ENCODE measurements at places on chromosomes 11 and 22.

GRCh38 chr11:35554491-35555437 lies 29.3 kb upstream of the PAMR1 start:
- DNase-seq, result peak; percentile 40

- no peak for DNase-seq
These were observed 53.1 kb downstream of the THAP12 start for GRCh38 chr11:76327756-76328388.

- DNase-seq, result no peak
These were observed 356.3 kb upstream of the CCDC90B start for GRCh38 chr11:83642500-83642899.

- DNase-seq, result no peak
These were observed 421 bp downstream of the SLC15A3 start for GRCh38 chr11:60951606-60951903.

DNA sequence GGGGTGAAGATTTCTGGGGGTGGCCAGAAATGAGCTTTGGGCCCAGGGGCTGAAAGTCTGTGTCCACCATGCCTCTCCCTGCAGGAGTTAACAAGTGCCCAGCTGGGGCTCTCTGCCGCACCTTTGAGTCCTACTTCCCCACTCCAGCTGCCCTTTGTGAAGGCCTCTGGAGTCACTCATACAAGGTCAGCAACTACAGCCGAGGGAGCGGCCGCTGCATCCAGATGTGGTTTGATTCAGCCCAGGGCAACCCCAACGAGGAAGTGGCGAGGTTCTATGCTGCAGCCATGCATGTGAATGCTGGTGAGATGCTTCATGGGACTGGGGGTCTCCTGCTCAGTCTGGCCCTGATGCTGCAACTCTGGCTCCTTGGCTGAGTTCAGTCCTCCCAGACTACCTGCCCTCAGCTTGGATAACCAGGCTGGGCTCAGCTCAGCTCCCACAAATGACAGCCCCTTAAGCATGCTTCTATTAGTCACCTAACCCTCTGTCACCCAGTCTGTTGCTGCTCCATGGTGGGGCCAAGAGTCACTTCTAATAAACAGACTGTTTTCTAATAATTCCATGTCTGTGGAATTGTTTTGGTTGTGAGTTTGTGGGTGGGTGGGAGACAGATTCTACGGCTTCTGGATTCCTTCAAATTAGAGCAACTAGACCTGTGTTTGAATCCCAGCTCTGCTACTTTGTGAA lies 3.0 kb upstream of the INPPL1 start:
- DNase-seq, result no peak

- DNase-seq, result peak; percentile 15
These were observed 346 bp upstream of the ALG9 start for GRCh38 chr11:111871693-111872161.

GRCh38 chr11:93528252-93528651 lies 14.9 kb downstream of the SMCO4 start:
- no peak for DNase-seq

DNA sequence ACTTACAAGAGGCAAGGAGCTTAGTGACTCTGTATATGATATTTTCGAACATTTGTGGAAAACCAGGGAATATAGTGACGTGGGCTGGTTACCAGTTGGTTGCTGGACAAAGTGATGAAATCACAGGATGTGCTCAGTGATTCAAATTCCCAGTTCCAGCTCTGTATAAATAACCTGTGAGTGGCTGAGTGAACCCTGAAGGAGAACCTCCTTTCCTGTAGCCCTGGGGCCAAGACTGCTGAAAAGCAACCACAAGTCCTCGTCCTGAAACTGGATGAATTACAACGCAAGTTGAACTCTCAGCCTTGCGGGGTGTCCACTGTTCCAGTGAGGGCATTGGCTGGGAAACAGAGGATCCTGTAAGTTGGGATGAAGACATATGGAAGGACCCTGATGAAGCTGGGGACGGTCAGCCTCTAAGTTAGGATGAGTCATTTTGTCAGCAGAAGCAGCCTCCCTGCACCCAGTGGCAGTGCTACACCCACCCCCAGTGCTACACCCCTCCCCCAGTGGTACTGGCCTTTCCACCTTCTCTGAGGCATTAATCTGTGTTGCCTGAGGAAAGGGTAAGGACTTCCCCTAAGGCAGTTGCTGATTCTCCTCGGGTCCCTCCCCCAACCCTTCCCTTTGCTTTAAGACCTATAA lies 22.0 kb upstream of the CD81 start:
- DNase-seq, result no peak

DNA sequence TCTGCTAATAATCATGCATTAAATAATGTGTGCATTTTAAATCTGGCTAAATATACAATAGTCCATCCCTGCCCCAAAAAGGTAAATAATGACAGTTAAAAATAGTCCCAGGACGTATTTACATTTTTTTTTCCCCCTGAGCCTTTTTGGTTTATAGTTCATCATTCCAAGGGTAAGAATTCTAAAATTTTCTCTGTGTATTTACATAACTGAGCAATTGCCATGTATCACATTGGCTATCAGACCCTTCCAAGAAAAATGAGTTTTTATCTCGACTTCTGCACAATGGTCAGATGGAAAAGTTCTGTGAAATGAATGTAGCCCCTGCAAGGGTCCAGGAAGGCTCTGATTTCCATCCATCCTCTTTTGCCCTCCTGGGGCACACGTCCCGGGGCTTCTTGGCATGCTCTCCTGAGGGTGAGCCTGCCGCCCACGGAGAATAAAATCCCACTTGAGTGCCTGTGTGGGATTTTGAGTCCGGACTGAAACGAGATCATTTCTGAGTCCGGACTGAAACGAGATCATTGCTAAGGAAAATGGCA lies 94.1 kb upstream of the ANO1 start:
- DNase-seq, result no peak

GRCh38 chr11:114073828-114074381 lies 14.4 kb downstream of the ZBTB16 start:
- DNase-seq, result no peak

- DNase-seq, result peak; percentile 85
These were observed 29.7 kb upstream of the TEF start for GRCh38 chr22:41352058-41352457.

DNA sequence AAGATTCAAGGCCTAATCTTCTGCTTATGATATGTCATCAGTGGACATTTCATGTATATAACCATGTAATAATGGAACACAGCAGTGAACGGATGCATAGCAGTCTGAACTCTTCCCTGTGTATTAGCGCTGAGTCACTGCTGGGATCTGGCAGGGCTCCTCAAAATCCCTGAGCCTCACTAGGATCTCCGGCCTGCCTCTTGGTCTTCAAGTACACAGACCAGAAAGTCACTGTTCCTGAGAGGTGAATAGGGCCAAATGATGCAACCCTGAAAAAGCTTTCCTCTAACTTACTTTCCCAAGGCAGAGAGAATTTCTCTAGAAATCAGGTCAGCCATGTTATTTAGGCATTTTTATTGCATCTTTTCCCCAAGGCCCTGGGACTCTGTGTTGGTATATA lies 35.0 kb downstream of the POU2AF1 start:
- DNase-seq, result peak; percentile 77

DNA sequence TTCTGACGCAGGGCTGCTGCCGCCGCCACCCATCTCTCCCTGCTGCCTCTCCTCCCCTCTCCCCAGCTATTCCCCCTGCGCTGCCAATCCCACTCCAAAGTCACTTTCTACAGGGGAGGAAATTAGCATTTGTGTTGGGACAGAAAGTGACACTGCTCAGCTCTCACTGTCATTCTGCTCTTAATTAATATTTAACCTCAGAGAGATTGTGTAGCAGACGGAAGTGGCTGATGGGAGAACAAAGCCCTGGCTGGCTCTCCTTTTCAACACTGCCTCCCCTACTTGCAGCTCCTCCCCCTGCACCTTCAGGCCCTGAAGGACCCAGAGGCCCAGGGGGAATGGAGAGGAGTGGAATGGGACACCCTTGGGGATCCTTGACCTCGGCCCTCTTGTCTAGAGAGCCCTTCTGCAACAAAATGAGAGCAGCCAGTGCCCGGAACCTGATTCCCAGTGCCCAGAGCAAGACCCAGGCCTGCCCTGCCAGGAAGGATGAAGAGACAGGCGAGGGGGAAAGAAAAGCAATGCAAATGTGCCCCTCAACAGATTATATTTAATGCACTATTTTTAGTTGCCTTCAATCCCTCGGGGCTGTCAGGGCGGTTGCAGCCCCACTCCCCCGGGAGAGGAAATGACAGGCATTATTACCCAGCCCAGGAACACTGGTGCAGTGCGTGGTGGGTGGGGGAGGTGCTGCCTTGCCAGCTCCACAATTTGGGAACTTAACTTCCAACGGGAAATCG lies 14.6 kb upstream of the NRGN start:
- DNase-seq, result no peak

- no peak for DNase-seq
These were observed 38.3 kb downstream of the RAB30 start for GRCh38 chr11:83033371-83033770.

DNA sequence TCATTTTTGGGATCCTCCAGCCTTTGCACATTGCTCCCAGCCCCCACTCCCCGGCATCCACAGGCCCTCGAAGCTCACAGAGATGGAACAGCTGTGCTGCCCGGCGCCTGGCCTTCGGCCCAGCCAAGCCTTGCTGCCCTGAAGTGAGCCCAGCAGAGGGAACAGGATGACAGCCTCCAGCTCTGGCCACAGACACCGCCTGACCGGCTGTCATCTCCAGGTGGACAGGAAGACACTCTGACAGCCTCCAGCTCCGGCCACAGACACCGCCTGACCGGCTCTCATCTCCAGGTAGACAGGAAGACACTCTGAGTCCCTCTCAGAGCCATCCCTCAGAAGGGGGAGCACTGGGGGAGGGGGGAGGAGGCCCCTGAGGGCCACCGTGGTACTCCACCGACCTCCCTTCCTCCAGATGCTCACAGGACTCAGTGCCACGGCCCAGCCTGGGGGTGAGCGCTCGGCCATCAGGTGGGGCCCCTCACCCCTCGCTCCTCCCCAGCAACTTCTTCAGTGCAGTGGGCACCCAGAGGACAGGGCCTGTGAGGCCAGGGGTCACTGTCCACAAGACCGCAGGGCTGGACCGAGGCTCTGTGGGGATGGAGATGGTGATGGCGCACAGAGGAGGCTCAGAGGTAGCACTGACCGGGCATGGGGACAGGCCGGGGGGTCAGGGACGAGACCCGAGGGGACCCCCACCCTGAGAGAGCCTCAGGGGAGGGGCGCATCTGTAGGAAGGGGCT lies 58.6 kb downstream of the BRD1 start:
- no peak for DNase-seq

GRCh38 chr11:97963528-97964331 lies 1057.0 kb upstream of the CNTN5 start:
- DNase-seq, result no peak

GRCh38 chr11:96254087-96254486 lies 88.9 kb downstream of the MAML2 start:
- no peak for DNase-seq

DNA sequence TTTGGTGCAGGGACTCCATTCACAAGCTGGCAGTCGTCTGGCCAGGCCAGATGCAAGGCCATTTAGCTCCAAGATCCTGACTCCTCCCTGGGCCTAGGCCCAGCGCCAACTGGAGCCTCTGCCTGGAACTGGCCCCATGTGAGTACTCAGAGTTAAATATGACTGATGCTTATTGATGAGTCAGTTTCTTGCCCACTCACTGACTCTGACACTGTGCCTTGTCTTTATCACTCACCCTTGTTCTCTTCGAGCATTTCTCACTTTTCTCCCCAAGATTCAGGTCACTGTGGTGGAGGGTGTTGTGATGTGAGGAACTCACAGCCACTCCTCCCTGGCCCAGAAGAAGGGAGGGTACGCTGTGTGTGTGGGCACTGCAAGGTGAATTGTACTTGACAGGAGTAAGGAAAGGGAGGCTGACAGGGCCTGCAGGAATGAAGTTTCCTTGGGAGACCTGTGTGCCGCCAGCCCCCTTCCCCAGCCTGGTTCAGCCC lies 23.2 kb upstream of the ST3GAL4 start:
- DNase-seq, result peak; percentile 93

DNA sequence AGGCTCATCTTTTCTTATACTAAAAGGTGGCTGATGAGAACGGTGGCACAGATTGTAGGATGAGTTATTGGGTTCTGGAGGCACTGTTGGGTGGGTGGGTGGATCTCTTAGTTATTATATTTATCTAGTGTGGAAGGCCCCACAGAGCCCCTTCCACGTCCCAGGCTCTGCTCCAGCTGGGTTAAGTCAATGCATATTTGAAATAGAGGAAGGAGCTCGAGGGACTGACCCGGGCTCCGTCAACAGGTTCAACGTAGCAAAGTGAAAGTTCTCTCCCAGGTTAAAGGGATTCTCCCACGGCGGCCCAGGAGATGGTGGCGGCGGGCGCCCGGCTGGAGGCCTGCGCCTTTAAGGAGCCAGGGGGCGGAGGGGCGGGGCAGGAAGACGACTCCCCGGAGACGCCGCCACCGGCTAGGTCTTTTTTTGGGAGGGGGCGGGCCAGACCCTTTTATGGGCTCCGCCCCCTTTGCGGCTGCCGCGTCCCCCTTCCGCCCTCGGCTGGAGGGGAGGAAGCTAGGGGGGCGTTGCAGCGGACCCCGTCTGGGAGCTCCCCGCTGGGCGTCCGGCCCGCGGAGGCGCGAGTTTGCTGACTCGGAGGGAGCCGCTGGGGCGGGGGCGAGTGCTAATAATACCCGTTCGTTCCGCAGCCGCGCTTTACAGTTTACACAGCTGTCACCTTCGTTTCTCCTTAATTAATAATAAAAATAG lies 1.5 kb upstream of the INPPL1 start:
- peak; percentile 91 for DNase-seq

GRCh38 chr22:42364604-42365110 lies 67.5 kb downstream of the NFAM1 start:
- DNase-seq, result no peak

GRCh38 chr11:35787013-35787504 lies 124.5 kb downstream of the TRIM44 start:
- peak; percentile 65 for DNase-seq

DNA sequence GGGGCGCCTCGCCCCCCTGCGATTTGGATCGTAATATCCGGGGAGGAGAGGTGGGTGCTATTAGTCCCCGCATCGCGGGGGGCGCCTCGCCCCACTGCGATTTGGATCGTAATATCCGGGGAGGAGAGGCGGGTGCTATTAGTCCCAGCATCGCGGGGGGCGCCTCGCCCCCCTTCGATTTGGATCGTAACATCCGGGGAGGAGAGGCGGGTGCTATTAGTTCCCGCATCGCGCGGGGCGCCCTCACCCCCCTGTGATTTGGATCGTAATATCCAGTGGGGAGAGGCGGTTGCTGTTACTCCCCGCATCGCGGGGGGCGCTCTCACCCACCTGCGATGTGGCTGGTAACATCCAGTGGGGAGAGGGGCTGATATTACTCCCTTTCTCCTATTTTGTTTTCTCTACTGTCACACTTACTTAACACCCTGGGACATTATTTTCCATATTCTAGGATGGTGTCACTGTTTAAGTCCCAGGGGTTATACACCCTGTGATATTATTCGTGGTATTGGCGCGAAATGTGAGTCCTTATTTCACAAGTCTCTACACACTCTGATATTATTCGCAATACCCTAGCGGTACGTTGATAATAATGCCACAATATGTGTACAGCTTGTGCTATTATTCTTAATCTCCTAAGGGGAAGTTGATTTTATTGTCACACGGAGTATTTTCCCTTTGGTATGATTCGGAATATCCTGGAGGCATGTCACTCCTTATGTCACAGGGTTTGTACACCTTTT lies 57.8 kb upstream of the ALDH3B2 start:
- peak; percentile 9 for DNase-seq

All from AG20443 (cell line).